Endothelial cell of umbilical vein (primary cell): ENCODE measurements at places on chromosomes 7 and 10. TPM values are rescaled to one million over a fixed set of nuclear protein-coding genes. Genes with fewer than 3 reads are reported as not detected.

DNA sequence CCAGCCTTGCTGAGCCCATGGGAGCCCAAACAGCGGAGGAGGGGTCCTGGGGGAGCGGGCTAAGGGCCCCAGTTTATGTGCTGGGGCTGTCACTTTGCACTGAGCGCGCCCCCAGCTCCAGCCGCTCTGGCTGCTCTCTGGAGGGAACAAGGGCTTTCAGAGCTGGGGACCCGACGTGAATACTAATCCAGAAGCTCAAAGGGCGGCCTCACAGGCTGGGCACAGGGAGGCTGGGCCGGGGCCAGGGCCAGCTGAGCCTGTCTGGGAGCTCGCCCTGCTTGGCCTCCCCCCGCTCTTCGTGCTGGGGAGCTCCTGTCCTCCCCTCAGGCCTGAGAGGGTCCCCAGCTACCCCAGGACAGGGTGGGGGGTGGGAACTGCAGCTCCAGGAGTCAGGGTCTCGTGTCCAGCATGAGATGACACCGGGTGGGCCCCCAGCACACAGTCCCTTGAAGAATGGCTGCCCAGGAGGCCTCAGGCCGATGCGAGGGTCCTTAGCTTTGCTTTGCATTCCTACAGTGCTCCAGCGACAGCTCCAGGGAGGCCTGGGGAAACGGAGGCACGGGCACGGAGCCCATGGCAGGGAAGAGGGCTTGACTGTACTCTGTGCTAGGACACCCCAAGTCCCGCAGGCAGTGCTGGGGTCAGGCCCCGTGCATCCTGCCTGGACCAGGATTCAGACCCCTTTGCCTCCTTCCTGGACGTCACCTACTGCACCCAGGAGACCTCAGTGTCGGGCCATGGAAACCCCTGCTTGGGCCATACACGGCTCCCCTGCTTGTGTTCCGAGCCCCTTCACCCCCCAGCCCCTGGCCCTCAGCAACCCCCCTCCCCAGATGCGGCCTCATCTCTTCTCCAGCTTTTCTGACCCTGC is 5.8 kb upstream of the AMZ1 start:
- DNase-seq = no peak

DNA sequence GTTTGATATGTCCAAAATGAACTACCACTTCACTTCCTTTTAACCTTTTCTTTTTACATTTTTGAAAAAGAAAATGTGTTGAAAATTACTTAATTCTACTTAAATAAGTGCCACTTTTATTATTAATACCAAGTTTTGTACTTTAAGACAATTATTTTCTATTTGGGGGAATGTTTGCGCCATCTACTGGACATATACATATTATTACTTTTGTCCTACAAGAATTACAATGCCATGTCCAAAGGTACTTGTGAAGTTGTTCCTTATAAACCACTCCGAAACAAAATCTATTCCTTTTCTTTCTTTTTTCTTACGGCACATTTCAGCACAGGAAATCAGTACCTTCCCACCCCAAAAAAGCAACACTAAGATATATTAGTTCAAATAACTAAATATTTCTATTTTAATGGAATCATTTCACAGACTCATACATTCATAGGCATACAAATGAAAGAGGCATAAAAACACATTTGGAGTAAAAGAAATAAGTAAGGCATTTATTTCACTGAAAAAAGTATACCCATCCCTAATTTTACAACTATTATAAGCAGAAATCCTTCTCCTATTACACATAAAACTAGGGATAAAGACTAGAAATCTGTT is 169.9 kb downstream of the RNF133 start:
- peak; percentile 68 for DNase-seq

The EXOC6 gene
- polyA plus RNA-seq = 72.6 and 105 TPM in 2 replicates

The ERV3-1 gene
- 25.0 and 29.6 TPM in 2 replicates for polyA plus RNA-seq

GRCh38 chr7:126790763-126791162 is 462.0 kb downstream of the GRM8 start:
- DNase-seq = no peak

GRCh38 chr7:1552200-1552599 is 3.8 kb downstream of the TMEM184A start:
- DNase-seq = no peak

GRCh38 chr7:1674161-1675035 is 4.3 kb downstream of the ELFN1 start:
- no peak for DNase-seq

DNA sequence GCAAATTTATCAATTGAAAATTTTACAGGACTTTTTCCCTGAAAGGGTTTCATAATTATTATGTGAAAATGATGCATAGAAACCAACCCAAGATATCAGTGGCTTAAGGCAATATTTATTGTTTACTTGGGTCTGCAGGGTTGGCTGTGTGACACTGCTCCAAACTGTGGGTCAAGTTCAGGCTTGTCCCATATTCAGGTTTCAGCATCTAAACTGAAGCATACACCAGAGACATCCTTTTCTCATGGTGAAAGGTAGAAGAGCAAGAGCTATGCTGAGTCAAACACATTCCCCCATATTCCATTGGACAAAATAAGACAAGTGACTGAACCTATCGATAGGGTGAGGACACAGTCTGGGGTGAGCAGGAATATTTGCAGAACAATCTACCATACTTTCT is 110.9 kb downstream of the MAPK8 start:
- no peak for DNase-seq
